ENCODE measurements at places on chromosomes 13 and 19. TPM values are rescaled to one million over a fixed set of nuclear protein-coding genes. Genes with fewer than 3 reads are reported as not detected.

GRCh38 chr13:43797869-43798268 lies 11.1 kb upstream of the ENOX1 start:
- DNase-seq, result no peak

DNA sequence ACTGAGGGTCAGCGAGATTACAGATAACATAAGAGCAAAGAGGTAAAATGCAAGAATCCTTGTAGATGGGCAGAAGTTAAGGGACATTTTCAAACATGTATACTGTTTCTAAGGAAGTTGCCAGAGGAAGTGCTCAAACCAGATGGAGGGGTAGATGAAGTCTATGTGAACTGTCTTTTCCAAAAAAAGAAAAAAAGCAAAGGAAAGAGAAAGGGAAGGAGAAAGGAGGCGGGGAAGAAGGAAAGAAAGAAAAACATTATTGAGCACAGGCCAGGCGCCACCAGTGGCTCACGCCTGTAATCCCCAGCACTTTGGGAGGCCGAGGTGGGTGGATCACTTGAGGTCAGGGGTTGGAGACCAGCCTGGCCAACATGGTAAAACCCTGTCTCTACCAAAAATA lies 5.3 kb downstream of the DMAC2 start:
- peak; percentile 17 for DNase-seq

PLVAP gene
- total RNA-seq, result 368 TPM

LAIR1 gene
- 27.4 TPM for total RNA-seq

GIPC3 gene
- total RNA-seq, result 5.0 TPM
